Stimulated activated naive CD8-positive, alpha-beta T cell treated with anti-CD3 and anti-CD28 coated beads, Interleukin-15, amount 100 ng/mL, for 72 hours (primary cell): ENCODE measurements at places on chromosomes 7 and 10.

DNA sequence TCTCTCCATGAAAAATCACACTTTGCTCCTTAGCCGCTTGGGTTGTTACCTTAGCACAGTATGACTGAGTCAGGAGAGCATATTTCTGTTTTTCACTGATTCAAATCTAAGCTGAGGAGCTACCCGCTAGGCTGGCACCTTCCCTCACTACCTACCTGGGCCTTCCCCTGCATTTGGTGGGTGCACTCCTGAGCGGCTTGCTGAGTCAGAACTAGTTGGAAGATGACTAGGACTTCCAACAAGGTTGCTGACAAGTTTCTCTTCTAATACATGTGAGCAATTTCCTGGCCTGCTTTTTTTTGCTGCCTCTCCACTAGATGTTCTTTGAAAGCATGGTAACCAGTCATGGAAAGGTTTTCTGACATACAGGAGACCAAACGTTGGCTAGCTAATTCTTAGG is 43.8 kb upstream of the SEC61G start:
- no peak for DNase-seq

- DNase-seq, result no peak
These were observed 197.8 kb upstream of the TCF7L2 start for GRCh38 chr10:112752288-112752687.

DNA sequence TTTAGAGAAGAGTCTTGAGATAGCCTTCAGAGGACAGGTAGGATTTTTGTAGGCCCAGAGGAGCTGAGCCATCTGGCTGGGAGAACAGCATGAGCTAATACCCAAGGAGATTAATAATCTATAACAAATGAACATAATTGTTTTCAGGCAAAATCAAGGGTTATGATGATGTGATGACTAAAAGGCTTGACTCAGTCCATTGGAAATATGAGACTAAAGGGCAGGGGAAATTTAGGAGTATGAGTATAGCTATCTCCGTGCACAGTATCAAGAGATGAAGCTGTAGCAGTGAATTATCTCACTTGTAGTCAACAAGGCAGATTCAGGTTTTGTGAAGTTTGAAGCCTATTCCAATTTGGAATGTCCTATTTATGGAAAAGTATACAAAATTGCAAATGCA is 40.1 kb downstream of the CSTF2T start:
- DNase-seq, result no peak

DNA sequence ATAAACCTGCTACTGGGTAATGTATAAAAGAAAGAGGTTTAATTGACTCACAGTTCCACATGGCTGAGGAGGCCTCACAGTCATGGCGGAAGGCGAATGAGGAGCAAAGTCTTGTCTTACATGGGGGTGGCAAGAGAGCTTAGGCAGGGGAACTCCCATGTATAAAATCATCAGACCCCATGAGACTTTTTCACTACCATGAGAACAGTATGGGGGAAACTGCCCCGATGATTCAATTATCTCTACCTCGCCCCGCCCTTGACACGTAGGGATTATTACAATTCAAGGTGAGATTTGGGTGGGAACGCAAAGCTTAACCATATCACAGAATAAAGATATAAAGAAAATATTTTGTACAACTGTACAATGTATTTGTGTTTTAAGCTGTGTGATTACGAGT is 39.4 kb upstream of the PLCE1 start:
- DNase-seq, result no peak

- no peak for DNase-seq
These were observed 6.2 kb upstream of the IFIT2 start for GRCh38 chr10:89295597-89295996.

DNA sequence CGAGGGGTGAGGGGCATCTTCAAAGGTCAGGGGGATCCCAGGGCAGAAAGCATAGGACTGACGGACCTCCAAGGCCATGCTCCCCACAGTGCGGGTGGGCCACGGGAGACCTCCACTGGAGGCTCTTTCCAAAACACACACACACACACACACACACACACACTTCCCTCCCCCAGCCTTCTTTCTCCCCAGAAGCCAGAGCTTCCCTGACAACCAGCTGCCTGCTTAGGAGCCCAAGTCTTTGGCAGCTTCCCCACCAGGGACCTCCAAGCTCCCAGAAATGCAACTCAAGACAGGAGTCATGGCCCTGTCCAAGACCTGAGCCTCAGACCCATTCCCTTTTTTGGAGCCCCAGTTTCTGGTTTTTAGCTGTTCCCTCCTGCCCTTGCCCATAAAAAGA is 710 bp upstream of the C10orf105 start:
- no peak for DNase-seq

DNA sequence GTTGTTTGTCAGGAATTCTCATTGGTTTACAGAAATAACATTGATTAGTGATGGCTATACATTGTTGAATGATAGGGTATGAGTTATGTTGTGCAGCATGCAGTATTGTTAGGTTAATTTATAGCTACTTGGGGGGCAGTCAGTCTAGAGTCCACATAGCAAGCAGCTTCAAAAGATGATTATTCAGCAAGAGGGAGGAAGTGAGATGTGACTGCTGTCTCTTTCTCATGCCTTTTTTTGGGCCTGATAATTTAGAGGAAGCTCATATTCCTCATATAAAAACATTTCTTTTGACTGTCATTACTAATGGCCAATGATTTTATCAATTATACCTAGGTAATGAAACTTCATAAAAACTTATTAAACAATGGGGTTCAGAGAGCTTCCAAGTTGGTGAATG is 3.4 kb upstream of the TBRG4 start:
- no peak for DNase-seq

GRCh38 chr7:41005374-41005901 is 697.5 kb downstream of the INHBA start:
- DNase-seq, result no peak

DNA sequence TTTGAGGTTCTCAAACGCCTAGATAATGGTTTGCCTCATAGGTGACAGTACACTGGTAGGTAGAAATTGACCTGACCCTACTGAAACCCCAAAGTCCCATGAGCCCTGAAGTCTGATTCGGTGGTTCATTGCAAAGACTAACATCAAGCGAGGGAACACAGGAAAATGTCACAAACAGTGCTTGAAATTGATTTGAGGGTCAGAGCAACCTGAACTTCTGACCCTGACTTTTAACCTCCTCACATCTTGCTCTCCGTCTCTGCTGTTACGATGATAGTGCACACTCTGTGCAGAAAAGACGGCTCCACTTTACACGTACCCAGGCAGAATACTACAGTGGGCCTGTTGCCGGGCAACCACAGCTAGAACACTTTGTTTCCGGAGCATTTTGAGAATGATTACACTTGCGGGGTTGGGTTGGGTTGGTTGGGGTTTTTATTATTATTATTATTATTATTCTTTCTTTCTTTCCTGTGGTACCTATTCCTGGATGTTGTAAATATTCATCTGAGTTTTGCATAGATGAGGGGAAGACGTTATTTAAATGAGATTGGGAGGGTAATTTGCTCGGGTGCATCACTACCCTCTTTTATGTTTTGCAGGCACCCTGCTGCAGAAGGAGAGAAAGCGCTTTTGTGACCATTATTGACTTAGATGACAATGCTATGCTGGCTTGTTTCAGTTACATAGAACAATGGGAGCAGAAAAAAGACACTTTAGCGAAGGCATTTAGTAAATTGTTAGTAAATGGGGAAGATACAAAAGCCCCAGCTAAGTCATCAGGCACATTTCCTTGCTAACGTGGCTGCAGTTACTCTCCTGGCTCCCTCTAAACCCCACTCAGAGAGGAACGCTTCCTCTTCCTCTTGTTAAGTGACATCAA is 438.1 kb upstream of the NRP1 start:
- no peak for DNase-seq

- DNase-seq, result no peak
These were observed 145.7 kb downstream of the TAX1BP1 start for GRCh38 chr7:27885652-27886051.

DNA sequence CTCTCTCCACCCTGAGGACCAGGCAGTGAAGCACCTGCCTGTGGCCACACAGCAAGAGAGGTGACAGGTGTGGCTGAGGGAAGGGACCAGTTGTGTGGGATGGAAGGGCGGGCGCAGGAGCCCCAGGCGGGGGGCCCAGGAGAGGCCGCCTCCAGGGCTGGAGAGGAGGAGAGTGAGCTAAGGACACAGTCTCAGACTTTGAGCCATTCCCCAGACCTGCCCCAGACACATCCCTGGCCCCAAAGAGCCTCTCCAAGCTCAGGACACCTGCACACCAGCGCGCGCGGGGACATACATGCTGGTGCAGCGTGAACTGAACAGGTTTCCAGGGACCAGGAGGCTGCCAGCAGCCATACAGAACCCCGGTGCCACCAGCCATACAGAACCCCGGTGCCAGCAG is 237.3 kb downstream of the MAD1L1 start:
- DNase-seq, result no peak

DNA sequence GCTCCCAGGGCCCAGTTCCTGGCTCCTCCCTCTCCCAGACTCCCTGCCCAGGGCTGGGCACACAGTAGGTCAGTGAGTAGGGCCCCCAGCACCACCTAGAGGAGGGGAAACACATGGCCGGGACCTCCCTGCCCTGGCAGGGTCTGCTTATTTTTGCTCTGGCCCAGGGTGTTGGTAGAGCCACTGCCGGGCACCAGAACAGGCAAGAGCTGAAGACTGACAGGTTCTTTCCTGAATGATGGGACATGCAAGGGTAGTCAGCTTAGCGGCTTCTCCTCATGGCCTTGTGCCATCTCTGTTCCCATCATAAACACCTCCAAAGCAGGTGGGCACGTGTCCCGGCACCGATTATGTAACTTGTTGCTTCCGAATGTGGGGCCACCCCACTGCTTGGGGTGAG is 86.5 kb downstream of the NEURL1 start:
- DNase-seq, result no peak

DNA sequence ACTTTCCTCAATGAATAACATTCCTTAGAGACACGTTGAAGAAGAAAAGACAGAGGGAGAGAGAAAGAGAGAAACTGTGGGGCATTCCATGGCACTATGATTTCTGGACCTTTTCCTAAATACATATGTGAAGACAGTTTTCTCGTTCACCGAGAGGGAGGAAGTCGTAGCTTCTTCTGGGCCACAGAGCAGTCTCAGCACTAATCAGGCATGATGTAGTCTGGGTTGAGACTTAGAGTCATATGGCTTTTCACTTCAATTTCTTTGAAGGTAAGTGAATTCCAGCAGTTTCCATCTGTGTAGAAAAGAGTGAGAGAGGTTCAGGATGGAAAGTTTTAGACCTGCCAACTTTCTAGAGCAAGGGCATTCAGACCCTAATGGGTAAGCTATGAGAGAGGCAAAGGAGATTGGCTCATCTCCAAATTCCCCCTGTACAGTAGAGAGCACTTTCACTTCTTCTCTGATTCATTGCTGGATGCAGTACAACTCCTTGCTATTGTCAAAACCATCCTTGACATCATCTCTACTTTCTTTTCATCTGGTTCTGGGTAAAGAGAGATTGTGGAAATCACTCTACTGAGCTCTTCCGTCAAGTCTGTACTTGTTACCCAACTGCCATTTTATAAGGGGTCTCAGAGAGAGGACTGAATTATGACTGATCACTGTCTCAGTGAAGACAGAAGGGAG is 31.5 kb upstream of the OR9A4 start:
- DNase-seq, result no peak

GRCh38 chr7:50184271-50184990 is 91.4 kb upstream of the ZPBP start:
- no peak for DNase-seq

DNA sequence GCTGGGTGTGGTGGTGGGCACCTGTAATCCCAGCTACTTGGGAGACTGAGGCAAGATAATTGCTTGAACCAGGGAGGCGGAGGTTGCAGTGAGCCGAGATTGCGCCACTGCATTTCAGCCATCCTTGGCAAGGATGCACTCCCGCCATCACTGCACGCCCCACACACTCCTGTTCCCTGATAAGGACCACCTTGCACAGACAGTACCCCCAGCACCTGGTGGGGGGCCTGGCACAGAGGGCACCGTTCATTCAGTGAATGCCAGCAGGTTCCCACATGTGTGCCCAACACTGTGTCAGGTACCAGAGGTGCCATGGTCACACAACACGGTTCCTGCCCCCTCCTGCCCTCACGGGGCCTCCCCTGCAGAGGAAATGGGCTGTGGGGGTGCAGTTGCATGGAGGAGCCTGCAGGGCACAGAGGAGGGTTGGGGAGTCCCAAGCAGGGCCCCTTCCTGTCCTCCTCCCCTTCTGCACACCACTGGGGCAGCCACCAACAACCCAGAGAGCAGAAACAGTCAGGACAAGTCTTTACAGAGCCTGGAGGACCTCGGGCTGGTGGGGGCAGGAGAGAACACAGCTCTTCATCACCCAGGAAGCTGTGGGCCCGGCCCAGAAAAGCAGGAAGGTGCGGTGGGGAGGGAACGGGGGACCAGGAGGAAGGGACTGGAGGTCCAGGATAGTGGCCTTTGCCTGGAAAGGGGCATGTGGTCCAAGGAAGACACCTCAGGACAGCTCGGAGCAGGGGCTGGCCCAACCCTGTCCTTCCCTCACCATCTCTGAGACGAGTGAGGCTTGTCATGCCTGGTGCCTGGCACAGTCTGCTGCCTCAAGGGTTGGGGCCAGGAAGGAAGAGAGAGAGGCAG is 7.1 kb downstream of the CRYGN start:
- DNase-seq, result peak; percentile 70

DNA sequence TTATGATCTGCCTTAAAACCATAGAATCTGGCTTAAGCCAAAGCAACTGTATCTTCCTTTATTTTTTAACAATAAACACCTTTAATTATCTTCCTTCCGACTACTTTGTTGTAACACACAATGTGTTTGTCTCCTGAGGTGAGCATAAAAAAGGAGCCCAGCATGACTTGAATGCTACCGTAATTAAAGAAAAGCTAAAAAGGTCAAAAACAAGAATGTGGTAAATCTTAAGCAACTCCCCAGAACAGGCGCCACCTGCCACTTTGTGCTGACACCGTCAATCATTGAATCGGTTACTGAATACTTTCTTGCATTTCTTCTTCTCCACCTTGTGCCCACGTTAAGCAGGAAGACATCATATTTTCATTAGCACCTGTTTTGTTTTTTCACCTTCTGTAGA is 569.9 kb upstream of the C7orf33 start:
- DNase-seq, result no peak
